ENCODE measurements at places on chromosomes 2 and 18. TPM values are rescaled to one million over a fixed set of nuclear protein-coding genes. Genes with fewer than 3 reads are reported as not detected.

GRCh38 chr2:7625392-7626138, 708.4 kb downstream of the RNF144A start:
- no peak for DNase-seq

Gene TRIM43
- not detected for total RNA-seq

DNA sequence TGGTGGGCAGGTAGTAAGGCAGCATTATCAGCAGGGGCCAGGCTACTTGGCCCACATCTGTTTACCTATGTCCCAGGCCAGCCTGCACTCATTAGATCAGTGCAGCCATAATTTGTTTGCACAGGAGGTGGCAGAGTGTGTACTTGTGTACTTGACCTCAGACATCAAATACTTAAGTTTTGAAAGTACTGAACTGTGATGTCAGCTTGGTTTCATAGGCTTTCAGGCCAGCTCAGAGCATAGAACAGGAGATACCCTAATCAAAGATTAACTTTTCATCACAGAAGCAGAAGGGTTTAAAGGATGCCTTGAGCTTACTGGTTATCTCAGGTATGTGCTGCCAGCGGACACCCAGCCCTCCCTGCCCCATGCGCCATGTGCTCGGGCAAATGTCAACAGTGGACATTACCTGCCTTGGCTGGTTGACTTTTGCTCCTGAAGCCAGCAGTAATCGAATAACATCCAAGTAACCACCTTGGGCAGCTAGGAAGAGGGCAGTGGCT, 33.2 kb downstream of the ANKRD29 start:
- DNase-seq, result no peak

DNA sequence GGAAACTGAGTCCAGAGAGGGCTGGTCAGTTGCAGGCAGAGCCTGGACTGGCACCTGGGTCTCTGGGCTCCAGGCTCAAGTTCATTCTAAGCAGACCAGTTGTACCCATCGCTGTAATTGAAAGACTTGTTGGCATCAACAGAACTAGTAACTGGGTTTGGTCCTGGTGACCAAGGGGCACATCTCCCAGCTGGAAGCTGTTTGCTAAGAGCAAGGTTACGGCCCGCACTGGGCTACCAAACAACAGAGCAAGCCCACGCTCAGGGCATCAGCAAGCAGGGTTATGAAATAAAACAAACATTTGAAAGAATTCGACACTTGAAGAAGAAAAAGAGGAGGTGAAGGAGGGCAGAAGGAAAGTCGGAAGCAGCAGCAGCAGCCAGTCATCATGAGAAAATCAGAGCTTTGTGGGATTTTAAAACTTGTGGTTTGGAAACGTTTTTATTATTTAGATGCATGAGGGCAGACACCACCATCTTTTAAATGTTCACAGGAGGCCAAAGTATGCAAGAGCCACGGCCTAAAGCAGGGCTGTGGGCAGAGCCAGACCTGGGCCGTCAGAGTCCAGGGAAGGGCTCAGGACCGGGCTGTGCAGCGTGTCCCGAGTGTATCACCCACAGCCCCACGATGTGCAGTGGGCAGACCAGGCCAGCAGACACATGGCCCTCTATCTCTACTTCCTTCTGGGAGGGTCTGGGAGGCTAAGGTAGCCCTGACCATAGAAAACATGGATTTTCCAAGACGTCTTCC, 220.3 kb downstream of the BCL2 start:
- no peak for DNase-seq

DNA sequence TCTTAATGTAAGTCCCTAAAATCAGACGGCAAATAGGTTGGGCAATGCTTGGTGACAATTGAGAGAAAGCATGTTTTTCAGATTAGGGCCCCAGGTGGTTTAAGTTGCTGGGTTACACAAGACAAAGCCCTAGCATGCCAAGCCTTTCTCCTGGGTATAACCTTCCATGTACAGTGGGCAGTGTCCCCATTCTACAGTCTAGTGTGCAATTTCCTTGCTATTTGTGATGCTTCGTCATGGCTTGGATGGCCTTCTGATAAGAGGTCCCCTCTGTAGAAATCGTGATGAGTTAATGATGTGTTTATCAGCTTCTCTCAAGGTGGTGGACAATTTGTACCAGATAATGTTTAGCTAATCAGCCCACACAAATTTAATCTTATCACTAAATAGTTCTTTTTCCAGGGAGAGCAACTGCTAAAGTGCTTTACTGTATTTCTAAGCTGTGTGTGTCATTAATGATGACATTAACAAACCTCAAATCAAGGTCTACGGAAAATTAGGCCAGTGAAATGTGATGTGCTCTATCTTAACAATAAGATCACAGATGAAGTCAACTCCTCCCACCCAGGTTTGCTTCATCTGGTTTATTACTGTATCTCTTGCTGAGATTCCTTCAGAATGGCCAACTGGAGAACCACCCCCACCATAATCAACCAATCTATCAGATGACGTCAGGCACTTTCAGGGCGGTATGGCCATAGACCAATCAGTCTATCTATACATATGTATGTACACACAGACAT, 61.7 kb downstream of the PLB1 start:
- DNase-seq, result no peak

Gene DSEL
- 55.4 TPM for total RNA-seq

- DNase-seq, result peak; percentile 25
Measured at GRCh38 chr2:47271054-47272000, 116.2 kb upstream of the STPG4 start.

DNA sequence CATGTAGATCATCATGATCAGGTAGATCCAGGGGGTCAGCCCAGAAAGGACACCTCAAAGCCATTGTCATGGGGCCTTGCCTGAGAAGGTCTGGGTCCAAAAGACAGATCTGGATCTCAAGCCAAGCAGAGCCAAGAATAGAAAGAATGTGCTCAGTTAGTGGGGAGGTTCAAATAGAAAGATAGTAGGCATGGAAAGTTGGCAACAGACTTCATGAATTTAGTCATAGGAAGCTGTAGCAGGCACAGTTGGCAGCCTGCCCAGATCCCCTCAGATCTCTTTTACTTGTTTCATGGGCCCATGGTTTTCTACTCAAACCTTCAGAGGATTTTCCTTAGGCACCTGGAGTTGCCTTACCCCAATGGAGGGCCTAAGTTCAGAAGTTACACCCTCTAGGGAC, 767.0 kb downstream of the SLC4A3 start:
- no peak for DNase-seq

GRCh38 chr2:20451761-20452499, 5.1 kb downstream of the RHOB start:
- no peak for DNase-seq

DNA sequence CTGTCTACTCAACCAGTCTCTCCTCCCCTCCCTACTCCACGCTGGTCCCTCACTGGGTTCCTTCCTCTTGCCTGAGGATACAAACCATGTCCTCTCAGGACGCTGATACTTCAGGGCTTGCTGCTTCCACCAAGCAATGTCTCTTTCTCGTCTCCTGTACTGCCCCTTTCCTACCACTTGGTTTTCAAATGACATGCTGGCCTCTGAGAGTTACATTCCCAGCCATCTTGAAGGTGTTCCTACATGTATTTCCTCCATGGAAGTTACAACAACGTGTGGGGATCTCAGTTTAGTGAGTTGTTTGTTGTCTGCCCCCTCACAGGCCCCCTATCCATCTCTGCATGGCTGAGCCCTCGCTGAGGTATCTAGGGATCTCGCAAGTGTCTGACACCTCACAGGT, 334.5 kb upstream of the SKOR2 start:
- no peak for DNase-seq

- DNase-seq, result no peak
Measured at GRCh38 chr18:48455555-48456478, 46.6 kb upstream of the ZBTB7C start.

- no peak for DNase-seq
Measured at GRCh38 chr18:22032392-22032961, 136.9 kb upstream of the GATA6 start.

DNA sequence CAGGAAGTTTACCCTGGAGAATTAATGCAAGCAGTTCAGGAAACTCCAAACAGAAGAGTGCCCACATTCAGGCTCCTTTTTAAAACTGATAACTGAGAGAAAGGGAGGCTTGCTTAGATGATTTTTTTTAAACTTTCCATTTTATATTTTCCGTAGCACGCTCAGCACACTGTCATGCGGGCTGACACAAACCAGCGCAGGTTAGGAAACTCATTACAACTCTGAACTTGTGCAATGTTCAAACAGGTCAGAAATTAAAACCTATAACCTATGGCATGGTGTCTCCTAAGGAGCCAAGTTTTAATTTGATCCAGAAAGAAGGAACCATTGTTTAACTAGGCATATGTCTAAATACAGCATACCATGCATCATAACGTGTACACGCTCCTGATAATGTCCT, 117.7 kb upstream of the SMIM21 start:
- DNase-seq, result no peak
